Occipital lobe (tissue), 3 donors: ENCODE measurements at places on chromosomes 5 and 9.

GRCh38 chr5:181118369-181118768 lies 12.6 kb downstream of the OR2V1 start:
- no peak for DNase-seq

GRCh38 chr5:114977979-114978573 lies 191.6 kb downstream of the TRIM36 start:
- DNase-seq: no peak

DNA sequence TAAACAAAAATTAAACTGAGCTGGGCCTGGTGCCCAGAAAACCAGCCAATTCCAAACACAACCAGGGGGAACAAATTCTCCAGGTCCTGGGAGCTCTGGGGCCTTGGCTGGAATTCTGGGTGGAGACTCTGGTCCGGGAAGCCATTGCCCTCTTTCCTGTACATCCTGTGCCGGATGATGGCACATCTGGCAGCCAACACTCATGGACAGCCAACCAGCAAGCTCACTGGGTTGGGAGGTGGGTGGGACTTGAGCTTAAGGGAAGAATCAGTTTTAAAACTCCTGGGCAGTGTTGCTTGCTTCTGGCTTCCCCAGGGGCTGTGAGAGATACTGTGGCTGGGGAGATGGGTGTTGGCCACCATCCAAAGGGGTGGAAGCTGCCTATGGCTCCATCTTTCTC lies 56.1 kb downstream of the PCDH1 start:
- no peak for DNase-seq

DNA sequence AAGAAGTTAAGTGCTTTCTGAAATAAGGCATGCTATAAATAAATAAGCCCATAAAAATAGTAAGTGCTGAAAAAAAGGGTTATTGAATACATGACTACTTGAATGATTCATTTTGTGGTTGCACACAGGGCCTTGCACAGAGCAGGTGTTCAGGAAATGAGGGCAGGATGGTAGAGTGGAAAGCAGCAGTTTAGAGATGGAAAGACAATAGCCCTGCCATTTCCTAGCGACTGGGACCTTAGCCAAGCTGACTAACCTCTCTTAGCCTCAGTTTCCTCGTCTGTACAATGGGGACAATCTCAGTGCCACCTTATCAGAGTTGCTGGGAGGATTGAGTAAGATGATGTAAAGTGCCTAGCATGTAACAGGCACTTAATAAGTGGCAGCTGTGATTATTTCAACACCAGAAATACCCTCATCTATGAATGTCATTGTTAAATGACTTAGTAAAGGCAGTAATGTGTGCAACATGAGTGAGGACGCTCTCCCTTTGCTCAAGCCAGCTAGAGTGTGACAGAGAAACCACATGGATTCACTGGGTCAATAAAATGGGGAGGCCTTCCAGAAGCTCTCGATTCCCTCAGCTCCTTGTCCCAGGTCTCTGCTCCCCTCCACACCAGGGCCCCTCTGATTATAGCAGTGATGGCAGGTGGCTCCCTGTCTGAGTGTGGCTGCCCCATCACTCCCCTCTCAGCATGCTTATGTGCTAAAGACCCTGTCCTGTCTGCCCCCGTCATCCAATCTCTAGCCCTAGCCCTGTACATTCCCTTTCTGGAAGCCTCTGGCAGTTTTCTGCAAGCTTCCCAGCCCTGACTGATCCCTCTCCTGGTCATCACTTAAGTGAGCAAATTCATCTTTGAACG lies 16.0 kb upstream of the PHF19 start:
- no peak for DNase-seq

DNA sequence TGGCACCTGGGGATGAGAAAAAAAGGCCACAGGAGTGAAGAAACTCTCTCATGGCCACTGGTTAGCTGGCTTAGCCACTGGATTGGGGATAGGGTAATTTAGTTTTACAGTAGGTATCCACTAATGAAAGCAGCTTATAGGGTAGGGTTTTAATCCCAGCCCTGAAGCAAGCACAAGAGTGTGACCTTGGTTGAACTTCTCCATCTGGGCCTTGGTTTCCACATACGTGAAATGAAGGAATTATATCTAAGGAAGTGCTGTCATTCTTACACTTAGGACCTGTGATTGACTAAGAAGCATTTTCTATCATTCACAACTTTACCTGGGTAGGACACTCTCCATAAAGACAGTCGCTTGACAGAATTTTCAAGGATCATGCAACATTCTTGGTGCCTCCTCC lies 49.6 kb downstream of the FAT2 start:
- no peak for DNase-seq

DNA sequence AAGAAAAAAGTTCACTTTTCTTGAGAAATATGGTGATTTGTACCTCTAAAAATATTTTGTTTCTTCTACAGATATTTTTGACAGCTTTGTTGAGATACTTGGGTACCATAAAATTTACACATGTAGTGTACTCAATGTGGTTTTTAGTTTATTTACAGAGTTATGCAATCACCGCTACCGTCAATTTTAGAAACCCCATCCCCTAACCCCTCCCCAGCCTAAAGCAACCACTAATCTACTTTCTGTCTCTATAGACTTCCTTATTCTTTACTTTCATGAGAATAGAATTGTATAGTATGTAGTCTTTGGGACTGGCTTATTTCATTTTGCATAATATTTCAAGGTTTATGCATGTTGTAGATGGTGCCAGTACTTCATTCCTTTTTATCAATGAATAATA lies 45.0 kb upstream of the TDRD7 start:
- no peak for DNase-seq

- DNase-seq: no peak
Measured at GRCh38 chr5:176637556-176637955, 7.1 kb downstream of the EIF4E1B start.

DNA sequence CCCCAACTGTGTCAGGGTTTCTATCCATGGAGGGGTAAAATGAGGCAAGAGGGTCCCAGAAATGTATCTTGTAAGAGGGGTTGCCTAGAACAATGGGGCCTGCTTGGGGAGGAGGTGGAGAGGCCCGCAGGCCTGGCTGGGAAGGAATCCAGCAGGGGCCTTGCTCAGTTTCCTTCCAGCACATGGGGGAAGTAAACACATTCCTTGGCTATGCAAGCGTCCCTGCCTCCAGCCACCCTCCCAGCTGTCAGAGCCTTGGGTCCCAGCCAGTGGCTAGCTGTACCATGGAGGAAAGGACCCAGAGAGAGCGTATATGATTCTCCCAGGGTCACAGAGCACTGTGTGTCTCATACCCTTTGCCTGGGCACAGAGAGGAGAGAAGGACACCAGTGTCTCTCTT lies 71.1 kb upstream of the IL17B start:
- DNase-seq: no peak

GRCh38 chr9:32172256-32172655 lies 212.2 kb upstream of the ACO1 start:
- DNase-seq: no peak

DNA sequence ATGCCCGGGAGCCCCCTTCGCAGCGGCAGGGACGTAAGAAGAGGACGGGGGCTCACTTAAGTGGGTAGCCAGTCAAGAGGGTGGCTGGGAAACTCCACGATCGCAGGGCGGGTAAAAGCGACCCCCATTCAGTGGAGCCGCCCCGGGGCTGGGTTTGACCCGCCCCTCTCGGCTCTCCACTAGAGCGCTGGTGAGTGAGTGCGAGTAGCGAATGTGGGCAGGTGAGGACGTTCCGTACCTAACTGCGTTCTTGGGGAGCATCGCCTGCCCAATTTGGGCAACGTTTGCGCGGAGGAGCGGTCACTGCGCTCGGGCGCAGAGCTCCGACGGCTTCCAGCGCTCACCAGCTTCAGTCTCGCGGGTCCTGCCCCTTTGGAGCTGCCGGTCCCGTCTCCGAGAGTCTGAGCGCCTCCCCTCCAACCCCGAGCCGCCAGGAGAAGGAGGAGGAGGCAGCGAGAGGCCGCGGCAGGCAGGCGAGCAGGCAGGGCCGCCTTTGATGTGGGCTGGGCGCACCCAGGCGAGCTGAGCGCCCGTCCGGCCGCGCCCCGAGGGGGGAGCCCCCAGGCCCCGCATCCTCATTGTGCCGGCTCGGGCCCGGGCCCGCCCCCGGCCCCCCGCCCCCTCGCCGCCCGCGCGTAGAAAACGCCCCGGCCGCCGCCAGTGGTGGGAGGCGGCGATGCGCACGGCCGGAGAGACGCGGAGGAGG lies at the start of gene FGF18:
Gene FGF18 (plus strand): TSS at position 666 of the 706 bp plus-strand sequence. CDS start 553 bp downstream, outside the sequence.
- DNase-seq: no peak

DNA sequence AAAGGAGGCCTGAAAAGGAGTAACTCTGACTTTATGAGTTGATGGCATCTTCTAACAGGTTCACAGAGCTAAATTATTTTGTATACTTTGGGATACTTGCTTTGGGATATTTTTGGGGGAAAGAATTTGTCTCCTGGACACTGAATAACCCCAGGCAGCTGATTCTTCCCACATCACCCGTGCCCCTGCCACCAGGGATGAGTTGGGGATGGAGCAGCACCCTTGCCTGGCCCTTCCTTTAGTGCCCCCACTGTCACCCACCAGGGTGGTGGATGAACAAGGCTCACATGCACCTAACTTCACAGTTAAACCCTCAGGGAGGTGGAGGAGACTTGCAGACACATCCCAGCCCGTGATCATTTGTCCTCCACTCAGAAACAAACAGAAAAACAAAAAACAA lies 2.3 kb upstream of the ADAMTS2 start:
- no peak for DNase-seq

DNA sequence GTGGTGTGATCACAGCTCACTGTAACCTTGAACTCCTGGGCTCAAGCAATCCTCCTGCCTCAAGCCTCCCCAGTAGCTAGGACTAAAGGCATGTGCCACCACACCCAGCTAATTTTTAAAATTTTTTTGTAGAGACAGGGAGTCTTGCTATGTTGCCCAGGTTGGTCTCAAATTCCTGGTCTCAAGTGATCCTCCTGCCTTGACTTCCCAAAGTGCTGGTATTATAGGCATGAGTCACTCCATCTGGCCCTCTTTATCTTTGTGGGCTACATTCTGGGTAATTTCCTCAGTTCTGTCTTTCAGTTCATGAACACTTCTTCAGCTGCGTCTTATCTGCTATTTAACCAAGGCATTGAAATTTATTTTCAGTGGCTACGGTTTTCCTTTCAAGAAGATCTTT lies 196.6 kb upstream of the IER5L start:
- no peak for DNase-seq

GRCh38 chr9:106859957-106860720 lies 2.8 kb upstream of the ZNF462 start:
- DNase-seq: no peak

GRCh38 chr5:148986636-148987035 lies 76.2 kb downstream of the SH3TC2 start:
- DNase-seq: no peak

DNA sequence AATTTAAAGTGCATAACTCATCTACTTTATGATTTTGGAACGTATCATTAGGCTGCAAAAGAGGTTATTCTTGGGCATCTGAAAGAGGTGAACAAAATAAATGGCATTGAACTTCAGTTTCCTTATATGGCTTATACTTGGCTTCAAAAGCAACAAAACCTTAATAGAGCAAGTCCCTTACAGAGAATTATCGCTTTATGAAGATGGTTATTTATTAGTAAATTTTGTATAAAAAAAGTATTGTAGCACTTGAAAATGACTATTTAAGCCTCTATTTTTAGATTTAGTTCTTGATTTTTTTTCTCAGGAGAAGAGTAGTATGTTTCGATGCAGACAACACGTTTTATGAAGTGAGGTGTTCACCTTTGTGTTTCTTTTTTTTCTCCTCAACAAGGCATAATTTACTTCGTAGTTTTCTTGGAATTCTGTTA lies 2.0 kb downstream of the ERBIN start:
- no peak for DNase-seq

DNA sequence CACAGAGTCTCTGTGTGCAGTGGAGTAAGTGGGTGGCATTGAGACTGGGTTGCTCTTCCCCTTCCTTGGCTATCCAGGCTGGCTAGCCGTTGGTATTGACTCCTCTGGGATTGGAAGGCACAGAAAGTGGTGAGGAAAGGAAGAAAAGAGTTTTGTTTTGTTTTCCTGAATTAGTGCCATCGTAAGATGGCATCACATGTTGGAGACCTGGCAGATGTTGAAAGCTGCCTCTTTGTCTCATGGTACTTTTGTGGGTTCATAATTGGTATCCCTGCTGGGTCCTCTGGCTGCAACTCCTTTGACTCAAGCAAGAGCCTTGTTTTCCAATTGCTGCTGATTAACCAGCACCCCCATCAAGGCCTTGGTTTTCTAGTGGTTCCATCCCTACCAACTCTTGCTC lies 293.8 kb downstream of the PDE4D start:
- DNase-seq: peak; percentile 8

DNA sequence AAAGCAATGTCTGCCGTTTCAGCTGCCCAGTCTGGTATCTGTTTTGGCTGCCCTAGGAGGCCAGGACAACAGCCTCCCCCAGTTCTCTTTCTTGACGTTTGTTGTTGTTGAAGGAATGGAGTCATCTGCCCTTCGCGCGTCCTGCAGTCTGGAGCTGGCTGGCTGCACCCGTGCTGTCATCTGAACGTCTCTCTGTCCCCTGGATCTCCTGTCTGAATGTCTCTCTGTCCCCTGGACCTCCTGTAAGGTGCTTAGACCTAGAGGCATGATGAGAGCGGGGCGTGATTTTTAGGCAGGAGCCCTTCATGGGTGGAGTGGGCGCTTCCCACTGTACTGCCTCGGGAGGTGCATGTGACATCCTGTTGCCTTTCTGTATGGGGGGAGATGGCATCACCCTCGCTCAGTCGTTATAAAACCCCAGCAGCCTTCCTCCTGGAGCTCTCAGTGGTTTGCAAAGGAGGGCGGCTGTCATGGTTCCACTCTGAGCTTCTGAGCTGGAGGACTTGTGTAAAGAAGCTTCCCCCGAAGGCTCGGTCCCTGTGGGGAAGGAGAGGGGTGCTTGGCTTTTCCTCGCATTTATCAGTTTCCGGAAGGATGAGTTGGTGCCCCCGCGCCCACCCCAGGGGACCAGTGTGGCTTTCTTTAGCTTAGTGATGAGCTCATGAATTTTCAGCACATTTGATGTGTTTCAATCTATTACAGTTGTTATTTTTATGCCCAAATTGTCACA lies 49.8 kb upstream of the OLFM1 start:
- no peak for DNase-seq

- no peak for DNase-seq
Measured at GRCh38 chr9:109086221-109086620, 33.5 kb downstream of the TMEM245 start.

GRCh38 chr9:6302417-6302816 lies 25.8 kb upstream of the TPD52L3 start:
- no peak for DNase-seq

DNA sequence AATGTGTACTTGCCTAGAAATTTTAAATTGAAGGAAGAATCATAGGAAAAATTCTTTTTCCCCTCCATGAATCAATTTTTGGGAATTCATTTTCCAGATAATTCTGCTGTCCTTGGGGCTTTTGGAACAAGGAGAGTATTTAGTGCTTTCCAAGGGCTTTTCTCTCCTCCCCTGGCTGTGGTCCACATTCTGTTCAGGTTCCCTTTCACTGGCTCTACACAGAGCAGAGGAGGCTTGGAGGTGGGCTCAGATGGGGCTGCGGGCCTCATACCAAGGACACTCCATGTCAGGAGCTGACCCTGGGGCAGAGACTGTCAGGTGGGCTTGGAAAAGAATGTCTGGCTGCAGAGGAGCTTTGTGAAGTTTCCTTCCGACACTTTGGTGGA lies 128.1 kb downstream of the GADD45G start:
- no peak for DNase-seq

DNA sequence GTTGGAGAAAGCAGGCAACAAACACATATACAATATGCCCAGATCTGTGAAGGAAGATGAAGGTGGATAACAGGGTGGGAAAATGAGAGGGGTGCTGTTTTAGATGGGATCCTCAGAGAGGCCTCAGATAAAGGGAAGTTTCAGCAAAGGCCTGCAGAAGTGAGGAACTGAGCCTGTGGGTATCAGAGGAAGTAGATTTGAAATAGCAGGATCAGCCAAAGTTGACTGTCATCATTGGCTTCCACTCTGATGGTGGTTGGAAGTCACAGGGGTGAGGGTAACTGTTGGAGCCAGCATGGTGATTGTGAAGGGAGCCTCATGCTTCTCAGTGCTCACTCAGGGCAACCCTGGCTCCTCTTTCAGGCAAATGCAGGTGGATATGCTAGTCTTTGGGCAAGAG lies 607.2 kb upstream of the CLINT1 start:
- no peak for DNase-seq
